ENCODE measurements at places on chromosomes 5 and 9.

GRCh38 chr5:116546033-116546742 is 28.4 kb downstream of the SEMA6A start:
- no peak for DNase-seq

DNA sequence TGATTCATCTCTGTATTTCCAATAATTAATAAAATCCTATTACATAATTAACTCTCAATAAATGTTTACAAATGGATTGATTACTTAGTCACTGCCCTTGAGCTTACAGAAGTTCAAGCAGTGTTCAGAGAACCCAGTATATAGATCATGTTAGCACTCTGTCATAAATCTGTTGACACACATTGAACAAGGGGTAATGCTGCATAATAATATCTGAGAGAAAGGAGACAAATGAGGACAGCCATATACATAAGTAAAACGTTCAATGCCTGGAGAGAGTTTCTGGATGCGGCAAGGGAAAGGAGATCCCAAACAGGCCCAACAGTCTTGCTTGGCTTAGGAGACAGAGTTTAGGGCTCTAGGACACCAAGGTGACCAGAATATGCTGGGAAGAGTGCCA is 270.2 kb downstream of the FBXL17 start:
- no peak for DNase-seq

- DNase-seq, result no peak
Observed at GRCh38 chr5:10145923-10146401, 103.7 kb downstream of the ATPSCKMT start.

- DNase-seq, result no peak
Observed at GRCh38 chr9:40925149-40925548, 203.3 kb downstream of the FOXD4L6 start.

GRCh38 chr5:131965826-131966415 is 20.5 kb upstream of the MEIKIN start:
- DNase-seq, result no peak

DNA sequence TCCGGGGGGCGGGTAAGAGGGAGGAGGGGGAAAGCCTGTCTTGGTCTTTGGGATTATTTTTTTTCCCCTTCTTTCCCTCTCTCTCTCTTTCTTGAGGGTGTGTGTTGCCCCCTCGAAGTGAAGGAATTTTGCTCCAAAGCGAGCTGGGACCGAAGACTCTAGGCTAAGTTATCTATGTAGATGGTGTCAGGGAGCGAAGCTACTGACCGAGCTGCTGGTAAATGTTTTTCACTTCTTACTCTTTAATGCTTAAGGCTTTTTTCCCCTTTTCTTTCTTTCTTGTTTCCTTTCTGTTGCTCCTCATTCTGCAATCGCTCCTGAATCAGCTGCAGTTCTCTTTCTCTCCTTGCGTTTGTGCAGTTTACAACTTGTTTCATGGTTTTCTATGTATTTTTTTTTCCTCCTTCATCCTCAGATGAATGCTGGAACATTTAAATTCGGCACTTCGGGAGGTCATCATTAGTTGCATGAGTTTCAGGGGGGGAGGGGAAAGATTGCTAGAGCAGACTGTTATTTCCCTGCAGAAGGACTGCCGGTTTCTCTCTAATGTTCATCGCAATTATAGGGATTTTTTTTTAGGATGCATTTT is 1312.0 kb upstream of the WWC1 start:
- no peak for DNase-seq

DNA sequence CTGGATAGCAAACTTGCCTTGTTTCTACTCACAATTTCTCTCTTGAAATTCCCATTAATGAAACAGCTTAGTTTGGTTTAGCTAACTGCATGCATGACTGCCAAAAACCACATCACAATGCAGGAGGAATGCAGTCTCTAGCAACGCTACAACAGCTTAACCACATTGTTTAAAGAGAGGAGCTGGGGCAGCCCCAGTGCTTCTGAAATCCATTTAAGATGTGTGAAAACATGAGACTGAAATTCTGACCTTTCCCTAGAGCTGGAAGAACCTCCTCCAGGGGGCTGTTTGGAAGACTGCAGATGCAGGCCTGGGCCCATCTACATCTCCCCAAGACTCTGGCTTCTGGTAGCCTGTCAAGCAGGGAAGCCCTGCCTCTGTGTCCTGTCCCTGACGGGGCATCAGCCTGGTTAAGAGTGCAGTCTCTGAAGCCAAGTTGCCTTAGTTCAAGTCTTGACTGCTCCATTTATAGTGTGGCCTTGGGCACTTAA is 157.1 kb downstream of the ZNF462 start:
- no peak for DNase-seq
